DMS153 (cell line): ENCODE measurements at places on chromosomes 7 and 10.

- DNase-seq, result no peak
These were observed 31.7 kb downstream of the LIMK1 start for GRCh38 chr7:74115326-74115725.

- DNase-seq, result no peak
These were observed 553 bp upstream of the ADD3 start for GRCh38 chr10:110007161-110007700.

- DNase-seq, result no peak
These were observed 359.0 kb upstream of the CHRM2 start for GRCh38 chr7:136509466-136509865.

DNA sequence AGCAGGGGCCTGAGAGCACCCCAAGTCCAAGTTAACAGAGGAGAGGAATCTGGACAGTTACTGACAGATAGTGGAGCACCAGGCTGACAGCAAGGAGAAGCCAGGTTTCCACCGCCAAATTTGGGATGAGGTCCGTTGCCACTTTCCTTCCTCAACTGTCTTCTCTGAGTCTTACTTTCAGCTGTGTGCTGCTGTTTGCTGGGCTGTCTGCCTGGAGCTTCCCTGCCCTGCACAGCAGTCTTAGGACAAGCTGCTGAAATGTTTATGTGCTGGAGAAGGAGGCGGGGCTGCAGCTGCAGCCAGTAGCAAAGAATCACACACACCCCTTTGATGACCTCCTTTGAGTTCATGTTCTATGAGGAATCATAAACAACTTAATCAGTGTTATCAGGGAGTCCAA lies 17.4 kb upstream of the CYP3A7 start:
- DNase-seq, result no peak

GRCh38 chr10:121281576-121281975 lies 316.7 kb downstream of the FGFR2 start:
- no peak for DNase-seq

DNA sequence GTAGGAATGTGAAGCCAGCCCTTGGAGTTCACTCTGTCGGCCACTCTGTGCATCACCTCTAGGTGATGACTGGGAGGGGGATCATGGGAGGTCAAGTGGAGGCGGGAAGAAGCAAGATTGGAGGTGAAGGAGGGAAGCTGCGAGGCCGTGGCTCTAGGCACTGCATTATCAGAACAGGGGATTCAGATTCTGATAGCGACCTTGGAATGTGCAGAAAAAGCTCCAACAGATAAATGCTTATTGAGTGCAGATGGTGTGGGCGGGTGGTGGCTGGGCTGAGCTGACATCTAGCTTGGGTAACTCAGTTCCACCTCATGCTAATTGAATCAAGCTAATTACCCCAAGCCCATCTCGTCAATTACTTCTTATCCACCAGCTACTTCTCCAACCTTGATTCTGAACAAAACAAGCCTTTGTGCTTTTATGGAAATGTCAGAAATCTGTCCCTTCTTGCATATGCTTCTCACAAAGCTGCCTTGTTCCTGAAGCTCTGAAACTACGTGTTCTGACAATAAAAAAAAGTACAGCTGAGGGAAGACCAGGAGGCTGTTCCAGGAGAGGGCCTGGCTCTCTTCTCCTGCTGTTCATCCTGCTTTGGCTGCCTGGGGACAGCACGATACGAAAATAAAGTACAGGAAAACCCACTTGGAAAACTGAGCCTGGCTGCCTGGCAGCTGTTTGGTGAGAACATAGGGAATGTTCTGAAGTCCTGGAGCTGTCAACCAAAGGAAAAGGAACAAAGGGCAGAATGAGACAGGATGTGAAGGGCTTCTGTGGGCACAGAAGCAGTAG lies 27.5 kb downstream of the STRA8 start:
- DNase-seq, result no peak

DNA sequence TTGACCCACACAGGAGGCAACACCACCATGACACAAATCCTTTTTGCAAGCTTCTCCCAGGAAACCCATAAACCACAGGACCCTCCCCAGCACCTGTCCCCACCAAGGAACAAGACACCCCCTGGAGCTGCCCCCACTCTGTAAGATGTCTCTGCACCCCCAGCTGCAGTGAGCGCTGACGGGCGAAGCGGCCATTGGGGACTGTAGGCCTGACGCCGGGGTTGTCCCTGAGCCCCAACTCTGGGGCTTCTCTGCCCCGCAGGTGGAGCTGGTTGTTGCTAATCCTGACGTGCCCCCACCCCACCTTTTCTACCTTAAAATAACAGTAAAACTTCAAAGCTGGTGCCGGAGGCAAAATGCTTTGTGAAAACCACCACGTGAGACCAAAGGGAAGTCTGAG lies 94.7 kb upstream of the PPP2R2D start:
- DNase-seq, result no peak
